Activated CD8-positive, alpha-beta T cell treated with anti-CD3 and anti-CD28 coated beads, Interleukin-2, amount 10 ng/mL, durations not matched to agents 7 days and 5 days (primary cell): ENCODE measurements at places on chromosomes 12 and 14. TPM values are rescaled to one million over a fixed set of nuclear protein-coding genes. Genes with fewer than 3 reads are reported as not detected.
A peak's percentile ranks its signal among the peaks of the same experiment; 100 is the strongest.

DNA sequence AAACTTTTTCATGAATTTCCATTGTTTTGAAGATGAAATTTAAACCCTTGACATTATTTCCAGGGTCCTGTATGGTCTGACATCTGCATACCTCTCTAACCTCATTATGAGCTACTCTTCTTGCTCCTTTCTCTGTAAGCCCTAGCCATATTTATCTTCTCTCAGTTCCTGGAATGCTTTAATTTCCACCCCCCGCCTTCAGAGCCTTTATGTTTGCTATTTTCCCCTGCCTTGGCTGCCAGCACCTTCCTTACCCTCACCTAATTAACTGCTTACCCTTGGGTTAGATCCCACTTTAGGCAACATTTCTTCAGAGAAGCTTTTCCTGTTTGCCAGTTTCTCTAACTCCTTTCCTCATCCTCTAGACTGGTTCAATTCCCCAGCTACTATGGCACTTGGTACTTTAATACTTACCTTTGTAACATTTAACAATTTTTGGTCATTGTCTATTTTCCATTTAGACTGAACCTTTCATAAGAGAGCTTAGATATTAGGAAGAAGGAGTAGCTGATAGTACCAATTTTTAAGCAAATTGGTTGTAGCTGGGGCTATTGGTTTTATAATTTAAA, 6.0 kb downstream of the STYX start:
- H3K4me3 ChIP-seq, result no peak overlapping the region
- H3K27me3 ChIP-seq, result no peaks in the 10 kb centered on the region
- peaks cover 71% of the 10 kb centered on the region for H3K4me1 ChIP-seq
- no peak for DNase-seq
- H3K27ac ChIP-seq, result peak overlapping the region; percentile 22

- H3K4me1 ChIP-seq, result no peaks in the 10 kb centered on the region
- no peak for DNase-seq
- no peak overlapping the region for H3K4me3 ChIP-seq
- no peak overlapping the region for H3K27ac ChIP-seq
- H3K27me3 ChIP-seq, result peaks cover 5% of the 10 kb centered on the region
Measured at GRCh38 chr14:36241183-36241582, 64.7 kb upstream of the PTCSC3 start.

DNA sequence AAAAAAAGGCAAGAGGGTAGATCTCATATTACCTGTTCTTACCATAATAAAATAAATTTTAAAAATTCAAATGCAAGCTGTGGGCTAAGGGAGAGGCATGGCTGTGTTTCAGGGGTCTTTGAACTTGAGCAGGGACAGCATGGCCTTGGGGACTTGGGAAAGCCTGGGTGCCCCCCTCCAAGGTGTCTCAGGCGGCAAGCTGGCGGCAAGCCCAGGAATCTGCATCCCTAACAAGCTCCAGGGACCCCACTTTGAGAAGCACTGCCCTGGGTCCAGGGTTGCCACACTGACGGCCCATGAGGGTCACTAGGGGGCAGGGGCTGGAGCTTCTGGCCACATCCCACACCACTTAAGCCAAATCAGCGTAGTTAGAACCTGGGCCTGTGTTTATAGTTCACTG, 193.8 kb downstream of the SLC15A4 start:
- no peak for DNase-seq
- H3K27ac ChIP-seq, result no peak overlapping the region
- no peaks in the 10 kb centered on the region for H3K36me3 ChIP-seq
- H3K27me3 ChIP-seq, result no peaks in the 10 kb centered on the region

GRCh38 chr12:27422697-27423096, 23.8 kb upstream of the SMCO2 start:
- H3K4me3 ChIP-seq, result no peak overlapping the region
- H3K27me3 ChIP-seq, result no peaks in the 10 kb centered on the region
- H3K36me3 ChIP-seq, result peaks cover 25% of the 10 kb centered on the region
- no peak overlapping the region for H3K27ac ChIP-seq
- DNase-seq, result no peak

DNA sequence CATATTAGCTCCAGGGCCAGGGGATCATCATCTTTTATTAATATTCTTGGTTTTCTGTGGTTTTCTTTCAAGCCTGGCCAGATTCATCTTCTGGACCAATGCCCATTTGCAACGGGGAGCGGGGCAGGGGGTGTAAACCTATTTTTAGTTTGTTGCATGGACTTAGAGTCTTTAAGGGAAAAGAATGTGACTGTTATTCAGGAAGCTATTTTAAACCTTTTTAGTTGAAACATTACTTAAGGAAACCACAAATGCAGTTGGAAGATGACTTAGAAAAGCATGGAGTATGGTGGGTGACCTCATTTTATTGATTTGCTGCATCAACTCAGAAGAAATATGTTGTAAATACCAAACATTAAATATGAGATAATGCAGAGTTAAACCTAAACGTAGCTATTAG, 368.4 kb upstream of the E2F7 start:
- no peaks in the 10 kb centered on the region for H3K27me3 ChIP-seq
- no peak overlapping the region for H3K4me3 ChIP-seq
- no peak overlapping the region for H3K27ac ChIP-seq
- no peaks in the 10 kb centered on the region for H3K4me1 ChIP-seq
- no peaks in the 10 kb centered on the region for H3K36me3 ChIP-seq
- DNase-seq, result no peak

- no peaks in the 10 kb centered on the region for H3K27me3 ChIP-seq
- no peak for DNase-seq
- no peaks in the 10 kb centered on the region for H3K36me3 ChIP-seq
- H3K4me1 ChIP-seq, result no peaks in the 10 kb centered on the region
- no peak overlapping the region for H3K27ac ChIP-seq
Measured at GRCh38 chr14:58777541-58777979, 139.8 kb downstream of the DACT1 start.

DNA sequence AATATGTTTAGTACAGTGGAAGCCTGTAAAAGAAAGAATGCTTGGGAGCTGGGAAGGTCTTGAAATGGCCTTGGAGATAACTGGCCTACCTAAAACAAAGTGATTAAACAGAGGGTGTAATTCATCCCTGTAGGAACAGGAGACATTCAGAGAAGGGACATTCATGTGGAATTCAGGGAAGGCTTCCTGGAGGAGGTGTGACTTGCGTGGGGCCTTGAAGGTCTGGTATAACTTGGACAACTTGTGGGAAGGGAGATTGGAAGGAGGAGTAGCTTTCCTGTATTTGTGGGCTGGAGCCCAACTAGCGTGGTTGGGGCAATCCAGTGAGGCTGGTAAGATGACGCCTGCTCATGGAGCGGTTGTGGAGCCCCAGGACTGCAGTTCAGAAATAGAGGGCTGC, 156.4 kb downstream of the AACS start:
- H3K4me3 ChIP-seq, result no peak overlapping the region
- H3K4me1 ChIP-seq, result no peaks in the 10 kb centered on the region
- no peak for DNase-seq
- H3K27me3 ChIP-seq, result peaks cover 8% of the 10 kb centered on the region

The FOXN4 gene
- not detected for total RNA-seq
